ENCODE measurements at places on chromosomes 13 and 19. TPM values are rescaled to one million over a fixed set of nuclear protein-coding genes. Genes with fewer than 3 reads are reported as not detected.

The ZNF682 gene
- 9.4 TPM for total RNA-seq

The SRRM5 gene
- 0.79 TPM for total RNA-seq

DNA sequence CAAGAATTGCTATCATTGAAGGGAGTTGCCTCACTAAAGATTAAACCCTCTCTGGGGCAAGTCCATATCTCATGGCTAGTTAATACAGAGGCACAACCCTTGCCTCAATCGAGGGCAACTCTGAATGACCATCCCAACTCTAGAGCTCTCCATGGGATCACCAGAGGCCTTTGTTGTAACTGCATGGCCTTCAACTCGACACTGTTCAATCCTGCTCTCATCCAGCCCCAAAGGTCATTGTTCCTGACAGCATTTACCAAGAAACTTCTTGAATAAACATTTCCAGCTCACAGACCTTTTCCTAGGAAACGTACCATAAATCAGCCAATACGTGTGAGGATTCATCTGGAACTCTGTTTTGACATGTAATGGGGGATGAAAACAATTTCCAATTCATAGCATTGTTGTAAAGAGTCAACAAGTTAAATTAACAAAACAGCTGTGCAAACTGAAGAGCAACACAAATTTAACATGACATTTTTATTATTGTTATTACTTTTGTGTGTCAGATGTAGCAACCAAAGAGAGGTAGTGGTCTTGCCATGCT is 452.7 kb downstream of the SUCLA2 start:
- no peak for DNase-seq

DNA sequence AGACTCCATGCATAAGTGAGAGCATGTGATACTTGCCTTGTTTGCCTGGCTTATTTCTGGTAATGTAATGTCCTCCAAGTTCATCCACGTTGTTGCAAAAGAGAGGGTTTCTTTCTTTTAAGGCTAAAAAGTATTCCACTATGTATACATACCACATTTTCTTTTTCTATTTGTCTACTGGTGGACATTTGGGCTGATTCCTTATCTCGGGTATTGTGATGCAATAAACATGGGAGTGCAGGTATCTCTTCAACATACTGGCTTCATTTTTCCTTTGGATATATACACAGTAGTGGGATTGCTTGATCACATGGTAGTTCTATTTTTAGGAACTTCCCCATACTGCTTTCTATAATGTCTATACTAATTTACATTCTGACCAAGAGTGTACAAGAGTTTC is 49.6 kb upstream of the EBPL start:
- DNase-seq, result no peak

All from activated CD4-positive, alpha-beta T cell treated with anti-CD3 and anti-CD28 coated beads, Interleukin-2, amount 10 ng/mL, durations not matched to agents 7 days and 5 days (primary cell).